NCI-H2171 treated with DMSO at 0.1 percent for 48 hours (cell line): ENCODE measurements at places on chromosomes 3 and 15.

- no peak for DNase-seq
Measured at GRCh38 chr15:71325481-71325880, 210.2 kb downstream of the THSD4 start.

GRCh38 chr15:90862964-90863778 is 5.2 kb upstream of the FURIN start:
- DNase-seq: no peak

DNA sequence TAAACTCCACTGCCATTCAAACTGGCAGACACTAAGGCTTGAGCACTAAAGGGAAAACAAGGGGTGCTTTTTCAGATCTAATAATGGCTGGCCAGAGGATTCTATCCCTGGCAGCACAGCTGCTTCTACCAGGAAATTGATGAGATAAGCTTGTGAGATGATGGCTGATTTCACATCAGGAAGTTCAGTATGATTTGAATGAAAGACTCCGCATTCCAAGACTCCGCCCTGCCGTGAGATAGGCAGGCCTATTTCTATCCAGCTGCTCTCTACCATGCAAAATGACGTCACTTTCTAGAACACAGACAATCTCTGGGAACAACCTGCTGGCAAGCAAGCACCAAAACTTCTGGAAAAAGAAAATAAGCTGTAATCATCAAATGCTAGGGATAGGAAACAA is 171.8 kb downstream of the WDR76 start:
- no peak for DNase-seq

- no peak for DNase-seq
Measured at GRCh38 chr15:39434751-39435238, 146.1 kb upstream of the THBS1 start.

GRCh38 chr15:79283252-79284048 is 928 bp downstream of the ANKRD34C start:
- DNase-seq: no peak

GRCh38 chr3:33807191-33807590 is 8.8 kb downstream of the PDCD6IP start:
- no peak for DNase-seq

DNA sequence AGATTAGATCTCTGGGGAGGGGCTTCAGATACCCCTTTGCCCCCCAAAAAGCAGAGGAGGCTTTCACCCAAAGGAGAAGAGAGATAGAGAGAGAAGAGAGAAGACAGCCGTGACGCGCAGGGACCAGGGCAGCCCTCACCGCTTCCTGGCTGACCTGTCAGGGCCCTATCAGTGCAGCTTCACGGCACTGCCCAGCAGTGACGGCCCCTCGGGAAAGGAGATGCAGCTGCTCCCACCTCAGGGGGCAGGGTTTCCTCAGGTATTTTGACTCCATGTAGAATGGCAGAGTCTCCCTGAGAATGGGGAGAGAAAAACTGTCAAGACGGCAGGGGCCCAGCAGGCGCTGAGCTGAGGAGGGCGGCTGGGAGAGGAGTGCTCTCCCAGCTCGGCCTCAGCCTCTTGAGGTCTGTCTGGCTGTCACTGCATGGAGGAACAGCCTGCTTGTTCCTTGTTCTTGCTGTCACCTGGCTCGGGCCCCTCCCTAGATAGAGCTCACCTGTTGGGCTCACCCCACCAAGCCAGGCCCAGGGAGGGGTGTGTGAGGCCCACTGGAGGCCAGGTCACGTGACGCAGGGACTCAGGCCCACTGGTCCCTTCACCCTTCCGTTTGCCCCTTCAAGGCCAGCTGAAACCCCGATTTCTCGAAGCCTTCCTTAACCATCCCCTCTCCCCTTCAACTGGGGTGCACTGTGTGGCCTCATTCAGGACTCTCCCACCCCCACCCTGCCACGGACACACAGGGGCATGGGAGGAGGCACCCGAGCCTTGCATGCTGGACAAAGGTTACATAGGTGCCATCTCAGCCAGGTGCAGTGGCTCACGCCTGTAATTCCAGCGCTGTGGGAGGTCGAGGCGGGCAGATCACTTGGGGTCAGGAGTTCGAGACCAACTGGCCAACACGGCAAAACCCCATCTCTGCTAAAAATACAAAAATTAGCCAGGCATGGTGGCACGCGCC is 28.2 kb downstream of the LOXL1 start:
- no peak for DNase-seq
